GM13977 (cell line): ENCODE measurements at places on chromosomes 1 and 21.

DNA sequence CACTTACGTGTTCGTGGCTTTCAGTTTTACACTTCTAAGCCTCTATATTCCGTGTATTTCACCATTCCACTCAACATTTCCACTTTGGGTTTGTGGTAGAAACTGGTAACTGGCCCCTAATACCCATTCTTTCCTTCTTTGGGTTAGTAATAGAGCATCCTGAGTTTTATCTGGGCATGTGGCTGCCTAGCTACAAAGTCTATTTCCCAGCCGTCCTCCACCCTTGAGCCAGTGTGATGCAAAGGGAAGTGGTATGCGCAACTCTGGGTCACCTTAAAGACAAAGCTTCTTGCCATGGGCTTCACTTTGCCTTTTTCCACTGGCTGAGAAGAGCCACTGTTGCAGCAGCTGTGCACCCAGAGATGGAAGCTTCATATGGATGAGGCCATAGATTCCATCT lies 73.9 kb downstream of the LAMC2 start:
- DNase-seq = no peak

DNA sequence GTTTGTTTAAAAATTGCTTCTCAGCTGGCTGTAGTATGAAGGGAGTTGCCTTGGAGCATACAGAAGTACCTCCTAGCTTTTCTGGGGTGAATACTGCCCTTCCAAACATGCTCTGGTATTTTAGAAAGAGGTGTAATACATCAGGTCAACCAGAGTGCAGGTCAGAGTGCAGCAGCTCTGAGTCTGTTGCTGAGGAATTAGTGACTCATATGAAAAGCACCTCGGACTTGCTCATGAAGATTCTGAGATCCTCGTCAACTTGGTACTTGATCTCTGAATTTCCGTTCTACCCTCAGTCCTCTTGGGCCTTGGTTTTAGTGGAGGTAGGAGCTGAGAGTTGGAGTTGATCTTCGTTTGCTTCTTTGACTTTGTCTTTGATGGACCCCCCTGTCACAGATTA lies 67.3 kb downstream of the NOS1AP start:
- DNase-seq = no peak

DNA sequence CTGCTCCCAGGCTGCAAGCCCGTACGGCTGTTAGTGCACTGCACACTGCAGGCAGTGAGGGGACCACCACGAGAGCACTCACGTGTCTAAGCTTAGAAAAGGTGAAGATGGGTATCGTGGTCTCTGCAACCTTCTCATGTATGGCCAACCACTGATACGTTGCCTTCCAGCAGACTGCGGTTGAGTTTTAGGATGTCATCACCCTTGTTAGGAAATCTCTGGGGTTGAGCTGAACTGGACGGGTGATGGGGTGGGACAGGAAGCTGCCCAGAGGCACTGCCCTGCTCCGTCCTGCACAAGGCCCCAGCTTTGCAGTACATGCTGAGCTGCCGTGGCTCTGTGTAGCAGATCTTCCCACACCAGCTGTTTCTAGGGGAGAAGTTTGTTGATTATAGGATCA lies 43.3 kb downstream of the FAAP20 start:
- DNase-seq = no peak

DNA sequence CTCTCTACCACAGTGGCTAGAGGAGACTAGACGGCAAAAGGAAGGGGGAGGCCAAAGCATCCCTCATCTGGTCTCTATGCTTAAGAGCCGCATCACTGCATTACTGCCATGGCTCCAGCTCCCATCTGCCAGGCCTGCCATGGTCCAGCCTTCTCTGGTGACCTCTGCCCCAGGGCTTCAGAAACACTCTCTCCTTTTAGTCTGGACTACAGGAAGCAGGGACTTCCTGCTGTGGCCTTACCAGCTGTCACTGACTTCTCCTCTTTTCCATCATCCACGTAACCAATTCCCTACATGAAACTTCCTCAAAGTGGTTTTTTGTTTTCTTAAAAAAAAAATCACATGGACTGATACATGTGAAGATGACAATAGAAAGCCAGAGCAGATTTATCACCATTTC lies 323.1 kb upstream of the NFIA start:
- DNase-seq = no peak

DNA sequence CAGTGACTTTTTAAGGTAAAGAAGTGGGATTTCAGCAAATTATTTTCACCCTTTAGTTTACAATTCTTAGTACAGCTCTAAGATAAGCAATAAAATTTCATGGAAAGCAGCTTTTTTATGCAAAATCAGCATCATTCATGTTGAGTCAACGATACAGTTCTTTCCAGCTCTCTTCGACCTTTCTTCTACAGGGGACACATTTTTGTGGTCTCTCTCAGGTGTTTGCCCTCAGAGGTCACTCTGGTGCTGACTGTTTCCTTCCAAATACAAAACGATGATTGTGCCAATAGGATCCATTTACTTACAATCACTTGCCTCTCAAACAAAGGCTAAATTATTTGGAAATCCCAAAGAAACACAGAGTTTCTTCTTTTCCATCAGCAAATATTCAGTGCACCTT lies 51.0 kb downstream of the PSMG1 start:
- no peak for DNase-seq
